ENCODE measurements at places on chromosomes 1 and 21. TPM values are rescaled to one million over a fixed set of nuclear protein-coding genes. Genes with fewer than 3 reads are reported as not detected.

PROK1 gene
- not detected for polyA plus RNA-seq

TMEM234 gene
- 7.3 TPM for polyA plus RNA-seq

CDC73 gene
- polyA plus RNA-seq, result 26.2 TPM

NUCKS1 gene
- polyA plus RNA-seq, result 223 TPM

GPX7 gene
- polyA plus RNA-seq, result 150 TPM

KCNJ15 gene
- 0.16 TPM for polyA plus RNA-seq

DNA sequence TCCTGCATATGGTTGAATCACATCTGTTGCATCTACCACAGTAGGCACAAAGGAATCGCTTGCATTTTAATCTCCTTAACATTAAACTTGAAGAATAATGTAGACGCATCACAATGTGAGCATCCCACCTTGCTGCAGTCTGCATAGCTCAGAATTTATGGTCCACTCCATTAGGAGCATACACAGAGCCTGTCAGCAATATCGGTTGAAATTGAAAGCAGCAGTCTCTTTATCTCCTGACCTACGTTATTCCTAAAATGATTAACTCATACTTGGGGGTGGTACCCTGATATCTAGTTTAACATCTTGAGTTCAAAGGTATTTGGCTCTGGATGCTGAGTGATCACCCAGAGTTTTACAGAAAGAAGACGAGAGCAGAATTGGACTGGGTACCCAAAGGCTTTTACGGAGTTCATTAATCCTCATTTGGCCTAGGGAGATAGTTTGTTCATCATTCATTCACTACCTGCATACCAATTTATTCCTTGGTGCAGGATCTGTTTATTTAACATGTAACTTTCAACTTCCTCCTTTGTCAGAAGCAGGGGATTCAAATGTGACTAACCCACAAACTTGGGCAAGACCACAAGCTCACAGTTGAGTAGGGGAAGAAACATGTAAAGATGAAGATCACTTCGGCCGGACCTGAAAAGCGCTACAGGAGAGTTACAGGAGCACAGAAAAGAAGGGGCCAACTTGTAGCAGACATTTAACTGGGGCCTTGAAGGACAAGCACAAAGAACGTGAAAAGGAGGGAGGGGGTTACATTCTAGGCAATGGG lies 187.9 kb downstream of the DAB1 start:
- no peak for DNase-seq

DNA sequence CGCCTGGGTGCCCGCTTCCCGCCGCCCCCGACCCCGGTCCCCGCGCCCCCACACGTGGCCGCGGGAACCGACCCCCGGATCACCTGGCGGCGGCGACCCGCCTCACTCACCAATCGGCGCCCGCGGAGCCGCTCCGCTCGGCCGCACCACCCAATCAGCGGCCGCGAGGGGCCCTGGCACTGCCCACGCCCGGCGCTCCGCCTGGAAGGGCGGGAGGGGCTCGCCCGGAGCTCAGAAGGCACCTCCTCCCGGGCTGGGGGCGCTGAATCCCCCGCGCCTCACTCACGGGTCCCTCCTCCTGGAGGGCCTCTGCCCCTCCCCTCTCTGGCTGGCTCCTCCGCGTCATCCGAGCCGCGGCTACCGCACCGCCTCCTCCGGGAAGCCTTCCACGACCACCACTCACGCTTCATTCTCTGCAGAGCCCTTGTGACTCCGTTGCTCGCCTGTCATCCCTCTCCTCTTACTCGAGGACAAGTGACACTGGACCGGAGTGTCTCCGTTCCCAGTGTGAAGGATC lies 374 bp downstream of the SH2D5 start:
- no peak for DNase-seq

DNA sequence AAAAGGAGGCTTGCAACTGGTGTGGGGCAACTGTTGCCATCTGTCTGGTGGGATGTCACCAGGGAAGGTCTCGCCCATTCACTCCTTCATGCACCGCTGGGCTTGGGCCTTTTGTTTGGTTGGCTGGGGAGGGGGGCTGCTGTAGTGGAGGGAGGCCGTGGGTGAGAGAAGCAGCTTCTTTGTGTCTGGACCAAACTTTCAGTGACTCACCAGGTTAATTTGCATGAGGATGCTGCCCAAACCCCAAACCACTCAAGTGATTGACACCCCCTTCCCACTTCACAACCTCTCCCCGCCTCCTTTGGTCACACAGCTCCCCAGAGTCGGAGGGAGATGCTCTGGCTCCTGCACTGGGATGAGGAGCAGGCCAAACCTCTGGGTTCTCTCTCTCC lies 19.7 kb downstream of the BTG2 start:
- DNase-seq, result no peak

DNA sequence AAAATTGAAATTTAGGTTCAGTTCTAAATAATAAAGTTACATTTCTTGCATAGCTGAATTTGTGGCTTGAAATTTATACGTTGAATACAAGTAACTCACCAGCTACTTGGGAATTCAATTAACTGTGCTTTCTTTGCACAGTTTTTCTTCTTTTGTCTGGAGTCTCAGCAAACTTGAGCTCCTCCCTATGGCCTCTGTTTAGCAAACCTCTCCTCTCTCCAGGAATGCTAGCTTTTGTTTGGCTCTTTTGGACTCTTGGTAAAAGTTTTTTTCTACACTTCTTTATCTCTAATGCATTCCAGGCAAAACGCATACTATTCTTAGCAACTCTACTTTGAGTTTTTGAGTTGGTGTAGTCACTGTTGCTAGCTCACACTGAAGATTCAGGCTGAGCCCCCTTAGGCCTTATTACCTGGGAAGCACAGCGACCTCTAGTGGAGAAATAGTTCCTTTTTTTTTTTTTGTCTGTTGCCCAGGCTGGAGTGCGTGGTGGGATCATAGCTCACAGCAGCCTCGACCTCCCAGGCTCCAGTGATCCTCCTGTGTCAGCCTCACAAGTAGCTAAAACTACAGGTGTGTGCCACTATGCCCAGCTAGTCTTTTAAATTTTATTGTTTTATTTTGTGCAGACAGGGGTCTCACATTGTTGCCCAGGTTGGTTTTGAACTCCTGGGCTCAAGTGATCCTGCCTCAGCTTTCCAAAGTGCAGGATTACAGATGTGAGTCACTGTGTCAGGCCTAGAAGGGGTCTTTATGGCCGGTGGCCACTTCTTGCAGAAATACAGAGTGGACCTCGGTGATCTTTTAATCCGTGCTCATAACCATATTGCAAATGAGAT lies 61.7 kb downstream of the CASQ2 start:
- no peak for DNase-seq

DNA sequence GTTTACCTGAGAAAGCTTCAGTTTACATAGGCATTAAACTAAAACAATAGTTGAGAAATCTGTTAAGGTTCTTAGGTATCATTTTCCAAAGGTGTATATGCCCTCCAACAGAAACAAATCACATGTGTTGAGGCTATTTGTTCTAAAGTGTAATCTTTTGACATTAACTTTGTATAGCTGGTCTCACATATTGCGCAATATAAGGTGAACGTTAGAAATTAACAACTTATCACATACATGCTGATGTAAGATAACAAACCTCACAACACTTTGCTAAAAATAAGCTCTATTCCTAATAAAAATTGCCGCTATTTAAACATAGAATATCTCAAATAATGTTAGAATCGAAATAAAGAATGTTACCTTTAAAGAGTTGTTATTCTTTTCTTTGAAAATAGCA lies 340.6 kb downstream of the SRGAP2C start:
- no peak for DNase-seq

GRCh38 chr1:61472876-61473275 lies 252.1 kb downstream of the TM2D1 start:
- no peak for DNase-seq

DNA sequence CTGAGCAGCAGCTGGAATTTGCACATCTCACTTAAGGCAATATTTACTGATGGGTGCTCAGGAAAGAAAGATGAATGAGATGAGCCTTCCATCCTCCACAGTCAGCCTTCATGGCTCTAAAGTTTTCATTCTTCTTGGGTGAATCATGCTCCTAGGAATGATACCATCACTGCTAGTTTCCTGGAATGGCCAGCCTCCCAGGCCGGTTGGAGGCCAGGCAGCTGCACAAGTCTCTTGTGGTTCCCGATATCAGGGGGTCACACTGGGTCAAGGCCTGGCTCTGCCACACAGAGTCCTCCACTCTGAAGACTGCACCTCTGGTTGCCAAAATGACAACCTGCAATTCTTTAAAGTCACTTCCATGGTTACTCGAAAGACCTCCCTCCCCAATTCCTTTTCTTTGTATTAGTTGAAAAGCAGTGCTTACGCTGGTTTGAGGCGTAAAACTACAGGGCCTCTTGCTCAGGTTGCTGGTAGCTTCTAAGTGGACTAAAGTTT lies 46.2 kb upstream of the PALMD start:
- no peak for DNase-seq
